ENCODE measurements at places on chromosomes 16 and 17.
A peak's percentile ranks its signal among the peaks of the same experiment; 100 is the strongest.

GRCh38 chr16:69932228-69932627 is 18.9 kb upstream of the CLEC18A start:
- no peak for DNase-seq

- DNase-seq = peak; percentile 88
Observed at GRCh38 chr17:48051706-48052486, 3.7 kb downstream of the NFE2L1 start.

- no peak for DNase-seq
Observed at GRCh38 chr17:77952368-77952767, 6.1 kb upstream of the TNRC6C start.

DNA sequence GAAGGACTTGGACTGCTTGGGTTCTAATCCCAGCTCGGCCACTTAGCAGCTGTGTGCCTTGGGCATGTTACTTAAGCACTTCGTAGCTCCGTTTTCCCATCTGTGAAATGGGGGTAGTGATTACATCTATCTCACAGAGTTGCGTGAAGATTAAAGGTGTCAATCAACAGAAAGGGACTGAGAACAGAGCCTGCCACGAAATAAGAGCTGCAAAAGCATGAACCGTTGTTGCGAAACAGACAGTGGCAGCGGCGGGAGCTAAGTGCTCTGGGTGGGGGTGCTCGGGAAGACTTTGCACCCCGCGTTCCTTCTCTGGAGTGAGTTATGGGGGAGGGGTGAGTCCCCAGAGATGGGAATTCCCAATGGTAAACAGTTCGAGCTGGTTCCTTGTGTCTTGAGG is 79.6 kb upstream of the LHX1 start:
- DNase-seq = peak; percentile 19

- no peak for DNase-seq
Observed at GRCh38 chr16:55892821-55893220, 17.6 kb upstream of the CES5A start.

GRCh38 chr16:85514295-85514597 is 98.9 kb upstream of the GSE1 start:
- DNase-seq = no peak

DNA sequence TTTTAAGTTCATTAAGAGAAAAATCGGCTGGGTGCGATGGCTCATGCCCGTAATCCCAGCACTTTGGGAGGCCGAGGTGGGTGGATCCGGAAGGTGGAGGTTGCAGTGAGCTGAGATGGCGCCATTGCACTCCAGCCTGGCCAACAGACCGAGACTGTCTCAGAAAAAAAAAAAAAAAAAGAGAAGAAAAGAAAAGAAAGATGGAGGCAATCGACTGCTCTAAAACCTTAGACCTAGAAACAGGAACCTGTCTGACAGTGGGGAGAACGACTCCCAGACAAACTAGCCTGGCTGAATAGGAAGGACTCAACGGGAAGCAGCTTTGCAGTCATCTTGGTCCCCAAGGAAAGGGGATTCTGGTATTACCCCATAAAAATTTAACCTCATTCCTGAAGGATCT is 13.7 kb downstream of the MRC2 start:
- DNase-seq = no peak

DNA sequence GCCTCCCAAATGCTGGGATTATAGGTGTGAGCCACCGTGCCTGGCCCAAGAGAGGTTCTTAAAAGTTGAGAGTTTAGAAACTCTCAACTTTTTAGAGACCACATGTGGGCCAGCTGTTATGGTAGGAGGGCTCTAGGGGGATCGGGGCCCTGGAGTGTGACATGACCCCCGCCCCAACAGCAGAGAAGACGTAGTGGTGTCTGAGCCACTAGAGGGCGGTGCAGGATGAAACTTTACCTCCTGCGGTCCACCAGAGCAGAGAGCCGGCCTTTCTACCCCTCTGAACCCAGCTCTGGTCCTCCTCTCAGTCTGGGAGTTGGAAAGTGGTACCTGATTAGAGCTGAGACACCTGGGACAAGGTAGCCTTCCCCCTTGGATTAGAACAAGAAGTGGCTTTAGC is 7.4 kb downstream of the CDK5RAP3 start:
- DNase-seq = peak; percentile 47

DNA sequence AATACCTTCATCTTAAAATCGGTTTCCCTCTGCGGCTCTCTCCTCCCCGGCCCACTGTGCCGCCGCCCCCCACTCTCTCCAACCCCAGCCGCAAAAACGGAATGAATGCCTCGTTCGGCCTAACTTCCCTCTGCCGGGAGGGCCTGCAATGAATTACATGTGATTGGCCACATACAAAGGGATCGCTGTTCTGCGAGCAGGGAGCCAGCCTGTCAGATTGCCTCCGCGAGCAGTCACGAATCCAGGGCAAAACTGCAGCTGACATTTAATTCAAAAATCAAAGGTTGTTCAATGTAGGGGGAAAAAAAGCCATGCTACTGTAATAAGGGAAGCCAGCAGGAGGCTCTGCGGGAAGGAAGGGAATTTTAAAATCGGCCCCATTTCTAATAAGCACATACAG is 84.9 kb downstream of the TBC1D16 start:
- no peak for DNase-seq

GRCh38 chr17:48528936-48529682 is 1.7 kb downstream of the HOXB1 start:
- DNase-seq = no peak

DNA sequence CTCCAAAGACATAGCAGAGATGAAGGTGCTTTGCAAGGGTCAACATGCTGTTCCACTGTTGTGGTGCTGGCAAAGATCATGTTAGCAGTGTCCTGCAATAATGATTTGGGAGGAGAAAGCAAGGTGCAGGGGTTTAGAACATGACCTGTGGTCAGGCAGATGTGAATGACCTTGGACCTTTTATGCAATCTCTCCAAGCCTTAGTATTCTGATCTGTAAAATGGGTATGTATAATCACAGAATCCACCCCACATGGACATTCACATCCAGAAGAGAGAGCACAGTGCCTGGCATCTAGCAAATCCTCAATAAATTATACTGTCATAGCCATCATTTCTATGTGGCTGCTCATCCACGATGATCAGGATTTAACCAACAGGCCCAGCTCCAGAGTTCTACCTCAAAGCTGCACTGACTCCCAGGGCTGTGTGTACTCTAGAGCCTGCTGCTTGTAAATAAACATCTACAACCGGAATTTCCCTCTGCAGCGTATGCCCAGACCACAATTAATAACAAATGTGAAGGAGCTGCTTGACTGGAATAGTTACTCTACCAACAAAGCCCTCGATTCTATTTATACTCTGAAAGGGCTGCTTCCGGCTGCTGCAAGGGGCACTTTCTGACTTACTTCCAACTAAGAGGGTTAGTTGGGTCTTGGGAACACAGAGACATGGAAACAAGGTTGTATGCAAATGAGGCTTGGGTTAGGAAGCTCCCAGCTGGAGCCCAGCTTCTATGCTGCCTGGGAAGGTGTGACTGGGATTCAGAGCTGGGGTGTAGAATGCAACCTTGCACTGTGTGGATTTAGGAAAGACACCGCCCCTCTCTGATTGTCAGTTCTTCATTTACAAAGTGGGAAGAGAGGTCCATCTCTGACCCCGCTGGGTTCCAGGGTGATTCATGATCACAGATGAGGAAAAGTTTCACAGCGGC is 265.2 kb downstream of the XYLT1 start:
- no peak for DNase-seq

DNA sequence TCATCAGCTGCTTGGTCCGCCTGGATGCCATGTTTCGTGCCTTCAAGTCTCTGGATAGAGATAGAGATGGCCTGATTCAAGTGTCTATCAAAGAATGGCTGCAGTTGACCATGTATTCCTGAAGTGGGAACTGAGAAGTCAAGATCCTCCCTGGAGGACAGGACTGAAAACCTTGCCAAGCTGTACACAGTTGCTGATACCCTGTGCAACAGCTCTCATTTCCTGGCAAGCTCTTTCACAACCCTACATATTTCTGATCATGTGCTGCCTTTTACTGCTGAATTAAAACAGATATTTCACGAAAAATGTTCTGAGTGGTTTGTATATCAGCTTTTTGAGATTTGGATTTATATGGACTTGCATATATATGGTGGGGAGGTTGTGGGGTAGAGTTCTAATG is 898 bp downstream of the CAPNS2 start:
- peak; percentile 73 for DNase-seq

- no peak for DNase-seq
Observed at GRCh38 chr16:35409503-35409902, 1950.1 kb downstream of the TP53TG3F start.

DNA sequence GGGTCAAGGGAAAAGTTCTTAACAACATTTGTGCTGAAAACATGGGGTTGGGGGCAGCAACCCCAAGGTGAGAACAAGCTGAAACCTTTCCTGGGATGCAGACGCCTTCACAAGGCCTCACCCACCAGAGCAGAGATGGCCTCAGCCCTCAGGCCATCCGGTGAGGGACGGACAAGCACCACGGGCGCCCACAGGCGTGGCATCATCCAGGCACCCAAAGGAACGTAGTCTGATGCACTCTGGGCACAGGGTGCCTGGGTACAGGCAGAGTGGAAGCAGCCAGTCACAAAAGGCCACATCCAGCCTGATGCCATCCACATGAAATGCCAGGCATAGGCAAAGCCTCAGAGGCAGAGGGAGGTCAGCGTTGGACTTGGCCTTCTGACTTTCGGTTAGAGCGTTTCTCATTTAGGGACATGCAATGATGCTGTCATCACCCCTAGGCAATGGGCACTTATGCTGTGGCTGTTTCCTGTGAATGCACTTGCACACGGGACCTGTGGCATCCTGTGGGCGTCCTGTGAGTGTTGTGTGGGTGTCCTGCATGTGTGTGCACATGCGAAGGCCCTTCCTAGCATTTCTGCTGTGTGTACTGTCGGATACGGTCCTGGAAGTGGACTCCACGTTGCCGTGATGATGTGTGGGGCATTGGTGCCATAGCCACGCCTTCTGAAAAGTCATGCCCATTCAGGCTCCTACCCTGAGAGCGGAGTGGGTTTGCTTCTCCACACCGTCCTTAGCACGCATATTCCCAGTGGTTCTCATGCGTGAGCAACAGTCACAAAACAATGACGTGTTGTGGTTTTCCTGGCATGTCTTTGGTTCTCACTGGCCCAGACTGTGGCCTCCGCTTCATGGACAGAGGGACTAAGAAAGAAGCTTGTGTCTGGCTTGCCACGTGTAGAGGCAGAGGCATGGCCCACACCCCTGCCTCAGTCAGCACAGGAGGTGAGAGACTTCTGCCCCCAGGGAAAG is 52.7 kb upstream of the ZNF469 start:
- peak; percentile 53 for DNase-seq

DNA sequence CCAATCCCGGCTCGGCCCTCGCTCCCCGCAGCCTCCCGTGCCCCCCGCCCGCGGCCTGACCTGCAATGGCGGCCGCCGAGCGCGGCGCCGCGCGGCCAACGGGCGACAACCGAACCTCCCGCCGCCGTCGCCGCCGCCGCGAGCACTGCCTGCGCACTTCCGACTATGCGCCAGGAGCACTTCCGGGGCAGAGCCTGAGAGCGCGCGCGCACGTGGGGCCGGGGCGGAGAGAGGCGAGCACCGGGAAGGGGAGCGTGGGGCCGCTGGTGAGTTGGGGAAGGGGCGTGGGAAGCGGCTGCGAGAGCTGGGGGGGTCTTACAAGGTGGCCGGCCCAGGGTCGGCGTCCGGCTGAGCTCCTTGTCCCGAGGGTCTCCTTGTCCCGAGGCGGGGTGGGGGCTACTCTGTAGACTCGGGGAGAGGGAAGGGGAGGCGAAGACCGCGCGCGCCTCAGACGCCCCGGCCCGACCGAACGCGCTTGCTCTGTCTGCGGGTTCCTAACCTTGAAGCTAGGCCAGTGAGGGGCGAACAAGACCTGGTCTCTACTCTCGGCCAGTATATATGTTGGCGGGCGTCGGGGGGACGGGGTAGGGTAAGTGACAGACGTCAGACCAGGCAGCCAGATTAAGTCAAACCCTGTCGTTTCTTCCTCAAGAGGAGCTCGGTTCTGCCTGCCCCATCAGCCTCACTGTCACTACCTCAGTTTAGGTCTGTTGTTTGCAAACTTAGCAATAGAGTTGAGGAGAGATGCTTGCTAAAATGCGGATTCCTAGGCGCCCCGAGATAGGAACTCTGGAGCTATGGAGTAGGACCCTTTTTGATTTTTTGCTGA is at the start of the genes CHTF8 and UTP4:
CHTF8 (minus strand) TSS at position 165 of the 829 bp plus-strand sequence. CDS start 11,130 bp downstream, outside the sequence.
UTP4 (plus strand) TSS at position 226 of the 829 bp plus-strand sequence. CDS start 811 bp downstream, outside the sequence.
- DNase-seq = peak; percentile 76

DNA sequence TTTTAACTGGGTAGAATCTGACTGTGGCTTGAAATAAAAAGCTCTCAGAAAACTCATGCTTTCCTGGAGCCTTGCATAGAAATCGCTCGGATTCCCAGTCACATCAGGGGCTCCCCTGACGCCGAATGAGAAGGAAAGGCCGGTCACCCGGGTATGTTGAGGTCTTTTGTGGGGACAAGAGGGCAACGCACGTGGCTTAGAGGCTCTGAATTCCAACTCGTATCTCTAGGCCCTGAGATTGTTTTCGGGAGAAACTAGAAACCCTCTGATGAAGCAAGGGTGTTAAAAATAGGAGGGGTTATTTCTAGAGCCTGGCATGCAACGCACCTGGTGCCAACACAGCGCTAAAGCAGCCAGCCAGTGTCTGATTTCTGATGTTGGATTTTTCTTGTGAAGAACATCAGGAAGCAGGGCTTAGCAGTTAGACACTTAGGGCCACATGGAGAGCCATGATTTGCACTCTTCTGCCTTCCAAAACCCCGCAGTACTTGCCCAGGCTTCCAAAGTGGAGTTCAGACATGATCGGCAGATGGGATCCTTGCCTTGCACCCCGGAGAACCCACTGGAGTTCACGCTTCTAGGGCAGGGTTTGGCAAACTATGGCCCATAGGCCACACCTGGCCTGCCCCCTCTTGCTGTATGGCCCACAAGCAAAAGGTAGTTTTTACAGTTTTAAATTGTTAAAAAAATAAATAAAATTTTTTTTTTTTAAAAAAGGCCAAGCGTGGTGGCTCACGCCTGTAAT is 12.6 kb downstream of the CACNG1 start:
- DNase-seq = no peak

- DNase-seq = no peak
Observed at GRCh38 chr16:9378876-9379275, 287.4 kb downstream of the HAPSTR1 start.

GRCh38 chr17:54235571-54235970 is 412.8 kb downstream of the KIF2B start:
- no peak for DNase-seq

GRCh38 chr17:17741349-17742023 is 60.2 kb downstream of the RAI1 start:
- DNase-seq = no peak

GRCh38 chr17:17940441-17940911 is 31.7 kb downstream of the TOM1L2 start:
- DNase-seq = no peak

- DNase-seq = no peak
Observed at GRCh38 chr17:6070913-6071511, 833 bp downstream of the WSCD1 start.

GRCh38 chr16:3173892-3174617 is 13.9 kb upstream of the OR1F1 start:
- DNase-seq = peak; percentile 43

- no peak for DNase-seq
Observed at GRCh38 chr16:80612461-80613017, 71.7 kb downstream of the DYNLRB2 start.

- no peak for DNase-seq
Observed at GRCh38 chr17:61330174-61331150, 69.2 kb upstream of the TBX2 start.

- no peak for DNase-seq
Observed at GRCh38 chr17:67696853-67697498, 20.8 kb upstream of the NOL11 start.
